AG08396 (cell line): ENCODE measurements at places on chromosomes 13 and 19.

DNA sequence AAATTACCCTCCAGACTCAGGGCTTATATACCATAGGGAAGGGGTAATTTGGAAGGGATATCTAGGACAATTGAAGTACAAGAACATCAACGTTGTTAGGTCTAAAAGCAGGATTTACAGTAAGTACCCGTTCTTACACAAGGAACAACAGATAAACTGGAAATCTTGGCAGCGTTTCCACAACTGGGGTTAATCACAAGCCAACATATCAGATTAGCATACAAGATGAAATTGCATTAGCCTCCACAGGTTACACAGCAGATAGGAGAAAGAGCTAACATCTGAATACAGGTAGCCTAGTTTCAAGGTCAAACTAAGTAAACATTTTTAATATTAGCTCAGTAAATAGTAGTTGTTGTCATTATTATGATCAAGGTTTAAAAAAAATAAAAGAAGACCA lies 1214.0 kb upstream of the PCDH20 start:
- no peak for DNase-seq

DNA sequence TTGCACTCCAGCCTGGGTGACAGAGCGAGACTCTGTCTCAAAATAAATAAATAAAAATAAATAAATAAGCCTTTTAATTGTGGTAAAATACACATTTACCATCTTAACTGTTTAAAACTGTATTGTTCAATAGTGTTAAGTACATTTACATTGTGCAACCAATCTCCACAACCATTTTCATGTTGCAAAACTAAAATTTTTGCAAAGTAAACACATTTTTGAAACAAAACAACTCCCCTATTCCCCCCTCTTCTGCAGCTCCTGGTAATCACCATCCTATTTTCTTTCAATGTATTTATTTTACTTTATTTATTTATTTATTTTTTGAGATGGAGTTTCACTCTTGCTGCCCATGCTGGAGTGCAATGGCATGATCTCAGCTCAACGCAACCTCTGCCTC lies 5.8 kb upstream of the B9D2 start:
- DNase-seq: no peak

DNA sequence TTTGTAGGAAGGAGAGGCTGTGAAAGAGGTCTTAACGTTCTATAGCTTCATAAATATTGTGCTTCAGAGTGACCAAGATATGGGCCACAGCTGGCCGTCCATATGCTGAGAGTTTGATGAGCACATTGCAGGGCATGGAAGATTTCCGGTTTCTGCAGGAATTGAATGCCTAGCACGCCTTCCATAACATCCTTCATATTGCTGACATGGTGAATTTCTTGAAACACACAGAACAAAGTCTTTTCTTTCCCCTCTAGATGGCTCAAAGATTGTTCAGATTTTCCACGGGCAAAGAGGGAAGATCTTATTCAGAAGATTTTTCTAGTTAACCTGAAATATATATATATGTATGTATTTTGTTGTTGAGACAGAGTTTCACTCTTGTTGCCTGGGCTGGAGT lies 42.4 kb downstream of the ADGRE2 start:
- DNase-seq: no peak

DNA sequence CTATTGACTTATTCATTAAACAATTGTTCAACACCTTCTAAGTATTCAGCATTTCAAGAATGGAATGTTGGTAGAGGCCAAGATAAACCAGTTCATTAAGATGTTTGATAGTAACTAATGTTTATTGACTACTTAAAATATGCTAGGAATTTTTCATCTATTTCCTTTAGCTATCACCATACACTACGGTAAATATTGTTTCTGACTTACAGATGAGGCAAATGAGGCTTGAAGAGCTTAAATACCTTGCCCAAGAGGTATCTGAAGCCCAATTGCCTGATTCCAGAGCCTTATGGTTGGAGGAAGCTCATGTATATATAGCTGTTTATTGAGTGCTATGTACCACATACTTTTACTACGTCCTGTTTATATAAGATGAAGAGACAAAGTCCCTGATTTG lies 286.2 kb downstream of the NDFIP2 start:
- no peak for DNase-seq

GRCh38 chr13:60043262-60043661 lies 120.5 kb downstream of the DIAPH3 start:
- no peak for DNase-seq

GRCh38 chr13:96403241-96403640 lies 313.3 kb downstream of the HS6ST3 start:
- no peak for DNase-seq

DNA sequence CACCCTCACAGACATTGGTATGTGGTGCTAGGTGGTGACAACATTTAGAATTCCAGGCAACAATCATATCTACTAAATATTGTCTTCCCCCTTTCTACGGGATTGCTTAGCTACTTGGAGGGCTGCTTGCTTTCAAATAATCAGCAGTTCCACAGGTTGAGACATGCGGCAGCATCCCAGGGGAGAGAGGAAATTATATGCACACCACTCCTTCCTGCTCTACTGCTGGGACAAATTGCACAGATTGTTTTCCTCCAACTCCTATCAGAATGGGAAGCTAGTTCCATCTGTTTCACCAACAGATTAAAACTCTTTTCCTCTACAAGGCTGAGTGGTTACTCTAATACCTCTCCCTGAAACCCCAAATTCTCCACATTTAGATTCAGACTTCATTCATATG lies 275.4 kb downstream of the DNAJC15 start:
- DNase-seq: no peak

GRCh38 chr19:1252221-1252820 lies 3.9 kb downstream of the MIDN start:
- DNase-seq: peak; percentile 85

DNA sequence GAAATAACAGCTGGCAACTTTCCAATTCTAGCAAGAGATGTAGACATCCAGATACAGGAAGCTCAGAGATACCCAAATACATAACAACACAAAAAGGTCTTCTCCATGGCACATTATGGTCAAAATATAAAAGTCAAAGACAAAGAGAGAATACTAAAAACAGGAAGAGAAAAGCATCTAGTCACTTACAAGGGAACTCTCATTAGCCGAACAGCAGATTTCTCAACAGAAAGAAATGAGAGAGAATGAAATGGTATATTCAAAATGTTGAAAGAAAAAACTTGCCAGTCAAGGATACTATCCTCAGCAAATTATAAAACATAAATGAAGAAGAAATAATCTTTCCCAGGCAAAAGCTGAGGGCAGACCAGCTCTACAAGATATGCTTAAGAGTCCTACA lies 12.4 kb downstream of the ZNF780A start:
- no peak for DNase-seq

GRCh38 chr19:50912727-50913716 lies 1.8 kb upstream of the KLK4 start:
- no peak for DNase-seq

DNA sequence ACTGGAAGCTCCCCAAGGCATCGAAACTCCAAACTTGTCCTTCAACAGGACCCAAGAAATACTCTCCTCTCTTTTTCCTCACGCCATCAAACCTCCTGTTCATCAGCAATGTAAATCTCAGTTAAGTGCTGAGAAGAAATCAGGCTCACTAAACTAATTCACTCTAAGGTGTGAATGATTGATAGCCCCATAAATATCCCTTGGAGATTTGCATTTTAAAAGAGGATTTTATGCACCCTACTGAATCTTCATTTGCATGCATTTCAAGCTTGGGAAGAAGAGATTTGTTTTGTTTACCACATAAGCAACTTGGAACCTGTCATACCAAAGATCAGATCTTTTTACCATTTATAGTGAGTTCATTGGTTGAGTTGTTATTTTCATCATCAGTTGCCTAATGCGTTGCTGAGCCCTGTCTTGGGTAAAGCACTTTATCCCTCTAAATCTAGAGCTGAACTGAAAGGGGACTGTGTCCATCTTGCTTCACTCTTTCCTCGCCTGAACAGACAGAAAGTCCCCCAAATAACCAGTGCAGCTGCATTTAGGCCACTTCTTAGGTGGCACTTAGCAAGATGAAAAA lies 40.2 kb upstream of the GSX1 start:
- DNase-seq: no peak

- no peak for DNase-seq
Observed at GRCh38 chr13:20157151-20157796, 3.6 kb downstream of the GJA3 start.

GRCh38 chr13:35984287-35984686 lies 146.9 kb downstream of the DCLK1 start:
- DNase-seq: no peak

- DNase-seq: no peak
Observed at GRCh38 chr13:26495750-26496149, 61.7 kb upstream of the WASF3 start.
